T-helper 22 cell (primary cell): ENCODE measurements at places on chromosomes 6 and 20.

GRCh38 chr6:99603421-99604165, 3.0 kb upstream of the PRDM13 start:
- no peak for DNase-seq

DNA sequence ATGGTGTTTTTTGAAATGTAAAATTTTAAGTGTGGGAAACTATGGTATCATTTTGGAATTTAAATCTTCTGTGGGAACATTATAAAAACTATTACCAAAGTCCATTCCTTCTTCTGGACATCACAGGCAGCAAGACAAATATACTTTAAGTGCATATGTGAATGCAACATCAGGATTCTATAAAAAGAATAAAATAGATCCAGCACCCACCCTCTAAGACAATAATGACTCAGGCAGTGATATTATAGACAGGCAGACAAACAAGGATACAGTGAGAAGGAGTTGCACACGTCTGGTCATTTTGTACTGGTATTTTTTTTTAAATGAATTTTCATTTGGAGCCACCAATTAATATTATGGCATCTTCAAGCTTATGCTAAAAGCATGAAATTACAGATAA, 21.1 kb upstream of the NEDD9 start:
- no peak for DNase-seq

DNA sequence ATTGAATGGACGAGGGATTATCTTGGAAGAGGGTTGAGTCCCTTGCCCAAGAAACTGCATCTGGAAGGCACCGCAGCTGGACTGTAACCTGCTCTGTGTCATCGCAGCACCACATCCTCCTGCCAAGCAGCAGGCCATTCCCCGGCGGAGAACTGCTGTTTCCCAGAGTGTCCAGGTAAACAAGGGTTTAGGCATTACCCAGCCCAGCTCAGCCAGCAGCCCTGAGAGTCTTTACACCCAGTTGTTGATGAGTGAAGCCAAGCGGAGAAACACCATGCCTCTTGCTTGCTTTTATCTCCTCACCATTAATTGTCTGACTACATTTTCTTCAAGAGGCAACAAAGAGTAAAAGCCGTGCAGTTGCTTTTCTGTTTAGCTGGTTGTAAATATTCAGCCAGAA, 104.1 kb downstream of the CDH4 start:
- DNase-seq: no peak

GRCh38 chr20:59836767-59837166, 96.7 kb downstream of the SYCP2 start:
- DNase-seq: no peak

GRCh38 chr6:38877721-38878120, 162.6 kb downstream of the DNAH8 start:
- DNase-seq: no peak

GRCh38 chr6:161835500-161836215, 561.8 kb upstream of the AGPAT4 start:
- no peak for DNase-seq

DNA sequence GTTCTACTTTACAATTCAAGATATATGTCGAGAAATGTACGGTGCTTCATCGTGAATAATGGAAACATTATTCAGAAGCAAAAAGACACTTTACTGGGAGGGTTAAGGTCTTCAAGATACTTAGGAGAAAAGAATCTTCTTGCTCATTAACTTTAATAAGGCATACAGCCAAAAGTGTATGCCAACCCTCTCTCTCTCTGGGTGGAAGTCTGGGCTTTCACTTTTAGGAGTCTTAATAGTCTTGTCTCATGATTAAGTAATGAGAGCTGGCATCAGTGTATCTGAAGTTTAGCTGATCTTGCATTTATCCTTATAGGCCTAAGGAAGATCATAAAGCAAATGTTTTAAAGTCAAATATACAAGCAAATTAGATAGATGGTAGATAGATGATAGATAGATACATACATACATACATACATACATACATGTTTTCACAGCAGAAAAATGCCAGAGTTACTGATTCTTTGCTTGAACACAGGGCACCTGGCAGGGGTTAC, 21.5 kb downstream of the OLIG3 start:
- DNase-seq: no peak

DNA sequence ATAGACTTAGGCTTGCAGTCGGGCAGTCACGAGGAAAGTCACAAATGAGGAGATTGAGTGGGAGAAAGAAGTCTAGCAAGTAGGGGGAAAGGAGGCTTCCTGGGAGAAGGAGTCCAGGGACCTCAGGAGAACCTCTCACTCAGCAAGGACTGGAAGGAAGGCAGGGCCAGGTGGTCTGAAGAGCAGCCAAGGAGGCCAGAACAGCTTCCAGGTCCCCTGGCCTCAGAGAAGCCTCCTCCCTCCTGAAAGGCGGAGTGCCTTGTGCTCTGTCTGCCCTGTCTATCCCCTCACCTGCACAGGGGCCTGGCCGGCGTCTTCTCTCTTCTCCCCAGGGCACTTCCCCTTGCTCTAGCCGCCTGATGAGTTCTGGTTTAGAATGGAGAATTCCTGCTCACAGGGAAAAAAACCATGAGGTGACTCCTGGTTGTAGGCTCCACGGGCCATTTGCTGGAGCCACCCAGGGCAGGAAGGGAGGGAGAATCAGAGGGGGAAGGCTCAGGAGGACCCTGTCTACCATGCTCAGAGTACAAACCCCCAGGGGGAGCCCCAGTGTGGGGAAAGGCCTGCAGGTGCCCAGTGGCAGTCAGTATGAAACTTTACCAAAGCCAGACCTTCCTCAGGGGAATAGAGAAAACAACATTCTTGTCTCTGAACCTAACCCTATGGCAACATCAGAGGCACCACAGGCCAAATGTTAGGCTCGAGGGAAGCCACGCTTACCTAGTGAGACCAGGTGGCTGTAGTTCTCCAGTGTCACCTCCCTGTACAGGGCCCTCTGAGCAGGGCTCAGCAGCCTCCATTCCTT, 11.2 kb downstream of the ZNF337 start:
- no peak for DNase-seq
